ENCODE measurements at places on chromosomes 2 and 18.

- DNase-seq: peak; percentile 36
These were observed 9.1 kb upstream of the MALT1 start for GRCh38 chr18:58662118-58662517.

GRCh38 chr18:2960983-2961696 is 51.8 kb downstream of the LPIN2 start:
- no peak for DNase-seq

GRCh38 chr18:47264308-47264700 is 12.8 kb upstream of the SKOR2 start:
- DNase-seq: no peak

DNA sequence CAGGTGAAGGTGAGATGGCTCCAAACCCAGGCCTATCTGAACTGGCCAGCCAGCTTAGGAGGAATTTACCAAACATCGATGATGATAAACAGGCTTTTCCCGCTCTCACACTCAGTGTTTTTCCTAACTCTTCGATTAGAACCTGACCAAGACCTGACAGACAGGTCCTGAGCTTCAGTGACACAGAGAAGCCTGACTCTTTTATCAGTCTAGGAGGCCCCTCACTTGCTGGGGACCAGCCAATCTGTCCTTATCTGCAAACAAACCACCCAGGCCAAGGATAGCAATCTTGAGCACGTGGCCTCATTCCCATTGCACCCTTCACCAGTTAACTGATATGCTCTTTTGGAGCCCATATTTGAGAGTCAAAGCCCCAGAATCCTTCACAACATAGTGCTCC is 1.9 kb upstream of the ITSN2 start:
- DNase-seq: no peak

- DNase-seq: no peak
These were observed 75.2 kb downstream of the SOWAHC start for GRCh38 chr2:109689182-109689930.

DNA sequence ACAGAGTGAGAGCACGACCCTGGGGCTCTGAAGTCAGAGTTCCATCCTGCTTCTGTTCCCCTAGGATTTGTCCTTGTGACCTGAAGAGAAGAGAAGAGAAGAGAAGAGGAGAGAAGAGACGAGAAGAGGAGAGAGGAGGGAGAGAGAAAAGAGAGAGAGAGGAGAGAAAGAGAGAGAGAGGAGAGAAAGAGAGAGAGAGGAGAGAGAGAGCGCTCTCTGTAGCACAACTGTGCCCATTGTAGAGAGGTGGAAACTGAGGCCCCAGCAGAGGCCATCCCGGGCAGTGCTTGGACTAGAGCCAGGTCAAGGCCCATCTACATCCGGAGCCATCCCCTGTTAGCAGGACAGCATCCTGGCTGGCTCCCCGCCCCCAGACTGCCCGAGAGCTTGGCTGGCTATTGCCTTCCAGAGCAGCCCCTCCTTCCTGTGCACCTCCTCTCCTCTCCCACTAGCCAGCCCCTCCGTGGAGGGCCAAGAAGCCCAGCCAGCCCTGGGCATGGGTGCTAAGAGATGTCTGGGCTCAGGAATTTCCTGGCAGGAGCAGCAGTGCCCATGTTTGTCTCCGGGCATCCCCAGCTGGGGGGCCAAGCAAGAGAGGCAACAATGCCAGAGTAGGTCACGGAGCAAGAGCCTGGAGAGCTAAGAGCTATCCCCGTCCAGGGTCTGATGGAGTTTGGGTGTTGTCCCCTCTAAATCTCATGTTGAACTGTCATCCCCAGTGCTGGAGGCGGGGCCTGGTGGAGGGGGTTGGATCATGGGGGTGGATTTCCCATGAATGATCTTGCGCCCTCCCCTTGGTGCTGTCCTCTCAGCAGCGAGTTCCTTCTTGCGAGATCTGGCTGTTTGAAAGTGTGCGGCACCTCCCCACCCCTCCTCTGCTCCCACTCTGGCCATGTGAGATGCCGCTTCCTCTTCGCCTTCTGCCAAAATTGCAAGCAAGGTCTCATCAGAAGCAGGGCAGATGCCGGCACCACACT is 18.2 kb upstream of the GPR55 start:
- peak; percentile 25 for DNase-seq

GRCh38 chr18:24810561-24811305 is 350.3 kb downstream of the HRH4 start:
- no peak for DNase-seq

- no peak for DNase-seq
These were observed 21.6 kb upstream of the SLC9A2 start for GRCh38 chr2:102597788-102598187.

GRCh38 chr2:237432484-237433092 is 18.6 kb upstream of the COL6A3 start:
- DNase-seq: peak; percentile 82

GRCh38 chr2:200252265-200253067 is 54.0 kb upstream of the SPATS2L start:
- peak; percentile 76 for DNase-seq

DNA sequence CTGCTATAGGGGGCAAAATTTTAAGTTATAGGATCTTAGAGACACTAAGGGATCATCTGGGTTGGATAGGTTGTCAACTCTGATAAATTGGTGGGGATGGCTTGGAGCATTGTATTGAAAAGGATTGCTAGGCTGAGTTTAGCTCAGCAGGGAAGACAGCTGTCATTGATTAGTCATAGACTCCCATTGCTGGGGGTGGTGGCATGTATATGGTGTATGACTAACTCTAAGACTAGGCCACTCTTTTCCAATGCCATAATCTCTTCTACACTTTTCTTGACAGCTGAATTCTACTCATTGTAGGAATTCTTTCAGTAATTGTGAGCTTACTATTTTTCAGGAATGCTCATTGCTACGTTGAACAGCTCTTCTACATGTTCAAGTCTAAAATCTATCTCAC is 81.3 kb upstream of the PELI1 start:
- no peak for DNase-seq

DNA sequence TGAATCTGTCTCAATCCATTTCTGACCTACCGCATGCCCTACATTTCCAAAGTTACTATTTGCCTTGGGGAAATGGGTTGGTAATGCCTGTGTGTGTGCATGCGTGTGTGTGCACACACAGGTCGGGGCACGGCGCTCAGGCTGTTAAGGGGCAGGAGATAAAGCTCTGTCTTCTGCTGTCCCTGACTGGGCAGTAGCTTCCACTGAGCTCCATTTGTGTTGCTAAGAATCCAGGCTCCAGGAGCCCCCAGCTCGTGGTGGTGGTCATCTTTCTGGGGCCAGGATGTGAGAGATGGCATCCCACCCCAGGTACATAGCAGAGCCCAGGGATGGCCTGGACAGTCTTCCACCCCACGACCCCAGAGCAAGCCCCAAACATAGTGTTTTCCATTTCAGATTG is 66.7 kb upstream of the HS6ST1 start:
- no peak for DNase-seq

DNA sequence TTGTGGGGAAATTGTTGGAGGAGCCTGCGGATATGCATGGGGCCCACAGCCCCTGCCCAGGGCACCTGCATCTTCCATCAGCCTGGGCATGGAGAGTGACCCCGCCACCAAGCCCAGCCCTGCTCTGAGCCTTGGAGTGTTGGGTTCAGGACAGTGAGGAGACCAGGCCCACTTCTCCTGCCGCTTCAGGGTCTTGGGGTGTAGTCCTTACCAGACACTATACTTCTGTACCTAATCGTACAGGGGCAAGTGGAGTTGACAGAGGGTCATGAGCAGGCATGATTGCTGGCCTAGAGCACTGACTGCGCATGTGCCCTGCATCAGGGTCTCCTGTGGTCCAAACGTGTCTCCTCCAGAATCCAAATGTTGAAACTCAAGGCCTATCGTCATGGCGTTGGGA is 108.9 kb upstream of the ZNF236 start:
- DNase-seq: no peak

DNA sequence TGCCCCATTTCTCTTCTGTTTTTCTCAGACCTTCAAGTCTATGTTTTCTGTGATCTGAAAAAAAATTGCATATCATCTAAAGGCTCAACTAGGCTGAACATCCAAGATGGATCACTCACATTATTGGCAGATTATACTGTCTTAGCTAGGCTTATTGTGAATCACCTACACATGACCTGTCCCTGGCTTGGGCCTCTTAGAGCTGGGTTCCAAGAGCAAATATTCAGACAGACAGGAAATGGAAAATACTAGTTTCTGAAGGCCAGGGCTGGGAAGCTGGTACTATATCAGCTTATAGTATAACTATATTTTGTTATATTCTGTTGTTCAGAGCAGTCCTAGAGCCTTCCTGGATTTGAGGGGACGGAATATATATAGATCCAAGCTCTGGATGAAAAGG is 90.3 kb downstream of the PIK3C3 start:
- DNase-seq: no peak

GRCh38 chr2:219434718-219435525 is at the start of gene SPEG:
TSS of gene SPEG (plus strand) at chr2:219434843. CDS start at chr2:219434978, 135 bp downstream.
- peak; percentile 57 for DNase-seq

- no peak for DNase-seq
These were observed 655.3 kb upstream of the SETBP1 start for GRCh38 chr18:44025421-44025820.

DNA sequence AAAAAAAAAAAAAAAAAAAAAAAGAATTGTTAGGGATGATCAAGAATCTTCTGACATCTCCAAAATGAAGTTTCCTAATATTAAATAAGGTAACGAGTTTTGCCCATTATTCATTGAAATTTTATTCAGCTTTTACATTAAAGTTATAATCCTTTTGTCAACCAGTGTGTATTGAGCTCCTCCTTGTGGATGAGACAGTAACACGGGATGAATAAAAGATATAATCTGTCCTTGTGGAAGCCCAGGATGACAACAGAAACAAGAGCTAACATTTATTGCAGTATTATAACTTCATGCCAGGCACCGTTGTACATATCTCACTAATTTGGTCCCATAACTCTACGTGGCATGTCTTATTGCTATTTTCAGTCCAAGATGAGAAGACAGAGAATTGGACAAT is 33.4 kb upstream of the SERPINB7 start:
- DNase-seq: peak; percentile 53

GRCh38 chr18:47587587-47587986 is 336.1 kb upstream of the SKOR2 start:
- no peak for DNase-seq

GRCh38 chr2:27664154-27664574 is 475 bp downstream of the SLC4A1AP start:
- DNase-seq: peak; percentile 16

DNA sequence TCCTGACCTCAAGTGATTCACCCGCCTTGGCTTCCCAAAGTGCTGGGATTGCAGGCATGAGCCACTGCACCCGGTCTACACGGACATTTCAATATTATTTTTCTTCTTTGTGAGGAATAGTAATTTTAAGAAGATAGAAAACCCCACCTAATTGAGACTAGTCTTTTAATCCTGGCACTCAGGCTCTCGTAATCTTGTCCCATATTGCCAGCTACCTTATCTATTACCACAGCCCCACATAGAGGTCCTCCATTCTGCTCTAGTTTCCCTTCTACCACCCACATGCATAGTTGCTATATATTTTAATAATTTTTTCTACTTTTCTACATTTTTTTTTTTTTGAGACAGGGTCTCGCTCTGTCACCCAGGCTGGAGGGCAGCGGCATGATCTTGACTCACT is 9.5 kb upstream of the USP14 start:
- DNase-seq: no peak

DNA sequence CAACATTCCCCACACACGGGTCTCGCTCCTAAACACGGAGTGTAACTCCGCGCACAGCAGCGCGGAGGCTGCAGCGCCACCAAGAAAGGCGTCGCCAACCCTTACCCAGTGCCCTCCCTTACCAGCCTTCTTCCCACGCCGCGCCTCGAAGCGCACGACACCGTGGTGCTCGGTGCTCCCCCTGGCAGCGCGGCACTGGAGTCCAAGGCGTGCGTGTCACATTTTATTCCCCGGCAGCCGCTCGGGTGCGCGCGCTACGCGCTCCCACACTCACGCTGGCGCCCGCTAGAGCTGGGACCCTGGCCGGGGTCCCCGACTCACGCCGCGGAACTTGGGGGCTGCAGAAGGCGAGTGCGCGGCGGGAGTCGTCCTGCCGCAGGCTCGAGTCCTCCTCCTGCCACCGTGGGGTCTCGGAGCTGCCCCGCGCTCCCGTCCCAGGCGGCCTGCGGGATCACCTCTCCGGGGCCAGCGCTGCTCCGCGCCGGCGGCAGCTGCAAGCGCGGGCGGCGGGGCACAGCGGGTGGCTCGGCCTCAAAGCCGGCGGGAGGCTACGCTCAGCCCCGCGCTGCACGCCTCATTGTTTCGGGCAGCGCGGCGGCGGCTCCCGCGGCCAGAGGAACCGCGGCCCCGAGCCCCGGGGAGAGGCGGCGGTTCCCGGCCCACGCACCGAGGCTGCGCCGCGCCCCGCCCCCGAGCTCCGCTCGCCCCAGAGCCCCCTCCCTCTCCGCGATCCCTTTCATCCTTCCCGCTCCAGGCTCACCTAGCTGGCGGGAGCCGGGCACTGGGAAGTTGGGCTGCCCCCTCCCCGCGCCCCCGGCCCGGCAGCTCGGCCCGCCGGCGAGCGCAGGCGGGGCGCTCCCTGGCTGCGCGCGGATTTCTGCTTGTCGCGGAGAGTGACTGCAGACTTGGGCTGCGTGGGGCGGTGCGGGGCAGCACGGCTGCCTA is at the start of gene ST6GAL2:
Gene ST6GAL2 (minus strand): TSS at position 197 of the 945 bp plus-strand sequence. CDS start 42,190 bp downstream, outside the sequence.
- peak; percentile 46 for DNase-seq

- DNase-seq: no peak
These were observed 111.3 kb upstream of the SIX2 start for GRCh38 chr2:45120546-45120945.

DNA sequence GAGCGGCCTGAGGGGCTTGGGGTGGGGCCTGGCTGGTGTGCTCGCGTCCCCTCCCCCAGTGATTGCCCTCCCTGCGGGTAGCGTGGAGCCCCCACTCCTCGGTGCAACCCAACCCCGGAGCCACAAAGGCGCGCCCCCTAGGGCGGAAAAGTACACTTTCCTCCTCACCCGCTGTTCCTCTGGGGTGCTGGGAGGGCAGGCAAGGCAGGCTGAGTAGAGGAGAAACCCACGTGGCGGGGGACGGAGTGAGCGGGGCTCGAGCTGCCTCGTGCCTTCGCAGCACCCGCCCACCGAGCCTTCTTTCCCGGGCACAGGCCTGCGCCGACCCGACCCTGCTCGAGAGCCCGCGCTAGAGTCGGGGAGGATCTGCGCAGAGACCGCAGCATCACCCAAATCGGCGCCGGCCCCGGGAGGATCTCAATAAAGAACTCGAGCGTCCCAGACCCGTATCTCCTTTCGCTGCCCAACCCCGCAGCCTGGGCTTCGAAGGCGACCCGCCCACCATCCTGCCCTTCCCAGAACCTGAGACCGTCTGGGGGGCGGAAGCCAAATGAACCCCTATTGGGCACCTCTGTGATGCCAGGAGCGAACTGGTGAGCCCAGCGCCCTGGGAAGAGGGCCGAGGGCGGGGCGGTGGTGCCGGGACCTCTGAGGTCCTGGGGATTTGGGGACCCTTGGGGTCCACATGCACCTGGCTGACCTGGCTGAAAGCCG is 1.5 kb downstream of the UCN start:
- no peak for DNase-seq

GRCh38 chr18:25350489-25351251 is 1.3 kb downstream of the ZNF521 start:
- peak; percentile 67 for DNase-seq

DNA sequence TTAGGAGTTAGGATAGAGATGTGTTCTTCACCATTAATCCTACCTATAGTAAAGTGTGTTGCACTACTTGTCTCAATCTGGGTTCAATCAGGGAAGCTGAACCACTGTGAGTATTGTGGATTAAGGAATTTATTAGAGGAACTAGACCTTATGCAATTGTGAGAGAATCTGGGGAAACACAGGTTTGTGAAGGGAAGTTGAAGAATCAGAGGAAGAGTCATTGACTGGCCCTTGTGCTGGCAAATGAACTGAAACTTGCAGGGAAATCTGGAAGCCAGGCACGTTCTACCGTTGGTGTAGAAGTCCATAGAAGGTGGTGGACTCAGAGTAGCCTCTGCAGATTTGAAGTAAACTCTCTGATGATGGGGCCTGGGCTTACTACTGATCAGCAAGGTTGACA is 44.7 kb upstream of the HK2 start:
- no peak for DNase-seq

Measured in AG20443 (cell line).